ENCODE measurements at places on chromosomes 3 and 15.
A peak's percentile ranks its signal among the peaks of the same experiment; 100 is the strongest.

DNA sequence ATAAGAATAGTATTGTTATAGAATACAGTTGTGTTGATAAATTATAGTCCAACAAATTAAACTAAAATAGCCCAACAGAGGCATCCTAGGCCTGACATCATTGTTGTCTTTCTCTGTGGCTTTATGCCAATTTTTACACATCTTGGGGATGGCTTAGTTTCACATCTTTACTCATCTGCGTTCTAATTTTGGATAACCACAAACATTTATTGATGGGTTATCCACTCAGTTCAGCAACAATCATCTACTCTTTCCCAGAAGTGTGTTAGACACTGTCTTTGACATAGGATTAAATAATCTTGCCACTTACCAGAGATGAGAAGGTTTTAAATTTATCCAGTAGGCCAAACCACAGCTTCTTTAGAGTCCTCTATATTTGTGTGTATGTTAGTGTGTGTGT lies 120.8 kb upstream of the PHLDB2 start:
- DNase-seq: no peak

DNA sequence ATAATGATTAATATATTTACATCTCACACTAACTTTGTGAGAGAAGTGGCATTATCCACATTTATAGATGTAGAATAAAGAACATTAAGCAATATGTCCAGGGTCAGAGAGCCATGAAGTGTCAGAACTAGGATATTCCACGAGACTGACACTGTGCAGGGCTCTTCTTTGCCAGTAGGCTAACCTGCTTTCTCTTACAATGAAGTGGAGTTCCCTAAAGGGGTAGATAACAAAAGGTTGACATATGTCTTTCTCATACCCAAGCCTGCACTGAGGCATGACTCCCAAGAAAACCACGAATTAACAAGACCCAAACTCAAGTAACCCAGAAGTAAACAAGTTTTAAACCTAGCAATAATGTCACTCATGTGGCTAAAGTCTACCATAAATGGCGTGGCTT lies 191.5 kb upstream of the SLC2A2 start:
- DNase-seq: no peak

GRCh38 chr15:40256638-40257235 lies 17.9 kb downstream of the PAK6 start:
- DNase-seq: no peak

DNA sequence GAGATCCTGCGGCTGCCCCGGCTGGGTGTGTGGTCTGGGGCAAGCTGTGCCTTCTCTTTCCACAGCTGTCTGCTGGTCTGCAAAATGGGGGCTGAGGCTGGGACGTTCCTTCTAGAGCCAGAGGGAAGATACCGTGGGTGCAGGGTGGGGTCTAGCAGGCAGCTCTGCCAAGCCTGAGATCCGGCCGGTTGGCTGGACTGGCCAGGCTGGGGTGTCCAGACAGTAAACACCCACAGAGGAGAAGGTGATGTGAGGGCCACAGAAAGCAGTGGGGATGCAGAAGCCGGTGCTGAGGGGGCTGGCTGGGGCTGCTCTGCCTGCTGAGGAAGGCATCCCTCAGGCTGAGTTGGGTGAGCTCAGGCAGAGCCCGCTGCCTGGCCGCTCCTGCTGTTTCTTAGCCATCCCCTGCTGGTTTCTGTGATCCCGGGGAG lies 46.1 kb downstream of the FBLN2 start:
- no peak for DNase-seq

DNA sequence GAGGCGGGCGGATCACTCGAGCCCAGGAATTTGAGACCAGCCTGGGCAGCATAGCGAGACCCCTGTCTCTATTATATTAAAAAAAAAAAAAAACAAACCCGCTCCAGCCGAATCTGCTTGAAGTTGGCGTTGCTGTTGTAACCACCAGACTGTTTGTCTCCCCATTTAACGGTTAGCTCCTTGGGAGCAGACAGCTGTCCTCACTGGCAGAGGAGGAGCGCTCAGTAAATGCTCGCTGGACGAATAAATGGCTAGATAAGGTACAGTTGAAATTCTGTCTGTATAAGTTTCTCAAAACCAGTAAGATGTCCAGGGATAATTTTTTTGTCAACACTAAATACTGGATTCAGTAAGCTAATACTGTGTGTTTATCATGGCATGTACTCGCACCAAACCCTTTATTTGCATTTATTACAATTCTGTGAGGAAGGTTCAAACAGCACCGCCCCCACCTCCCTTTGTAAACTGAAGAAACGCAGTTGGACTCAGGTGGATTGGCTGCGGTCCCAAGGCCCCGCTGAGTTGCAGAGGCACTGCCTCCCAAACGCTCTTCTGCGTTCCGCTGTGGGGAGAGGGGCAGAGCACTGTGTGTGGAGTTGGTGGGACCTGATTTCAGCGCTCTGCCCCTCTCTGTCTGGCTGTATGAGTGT lies 1.1 kb downstream of the RCCD1 start:
- DNase-seq: no peak

GRCh38 chr3:133706033-133706432 lies 40.2 kb upstream of the TF start:
- DNase-seq: no peak

DNA sequence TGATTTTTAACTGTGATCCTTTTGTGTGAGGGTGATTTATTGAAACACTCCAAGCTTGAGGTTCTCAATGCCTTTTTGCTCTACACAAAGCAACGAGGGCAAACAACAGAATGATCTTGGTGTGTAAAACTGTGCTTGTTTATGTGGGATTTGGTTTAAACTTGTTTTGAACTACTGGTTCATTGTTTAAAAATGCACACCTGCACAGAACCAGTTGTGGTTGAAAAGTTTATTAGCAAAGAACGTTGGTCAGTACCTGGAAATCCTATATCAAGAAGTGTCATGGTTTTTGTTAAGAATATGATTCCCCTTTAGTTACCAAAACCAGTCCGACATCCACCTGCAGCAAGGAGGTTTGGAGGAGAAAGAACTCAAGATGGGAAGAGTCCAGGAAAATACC lies 239.4 kb downstream of the WNT5A start:
- peak; percentile 59 for DNase-seq

- DNase-seq: no peak
Observed at GRCh38 chr3:52786330-52787215, 8.0 kb upstream of the ITIH3 start.

DNA sequence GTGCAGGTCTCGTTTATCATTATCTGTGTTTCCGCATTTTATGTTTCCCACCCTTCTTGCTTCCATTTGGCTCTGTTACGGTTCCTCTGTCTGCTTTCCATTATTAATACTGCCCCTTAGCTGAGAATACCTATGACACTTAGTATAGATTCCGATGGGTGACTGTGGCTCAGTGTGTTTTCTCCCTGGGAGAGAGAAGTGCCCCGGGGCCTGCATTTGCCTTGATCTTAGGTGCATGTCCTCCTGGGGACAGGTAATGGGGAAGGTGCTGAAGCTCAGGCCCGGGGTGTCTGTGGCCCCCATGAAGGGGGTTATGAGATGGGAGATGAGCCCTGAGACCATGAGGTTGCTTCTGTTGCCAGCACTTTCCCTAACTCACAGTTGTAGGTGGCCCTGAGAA lies 43.4 kb upstream of the PCSK6 start:
- DNase-seq: no peak

DNA sequence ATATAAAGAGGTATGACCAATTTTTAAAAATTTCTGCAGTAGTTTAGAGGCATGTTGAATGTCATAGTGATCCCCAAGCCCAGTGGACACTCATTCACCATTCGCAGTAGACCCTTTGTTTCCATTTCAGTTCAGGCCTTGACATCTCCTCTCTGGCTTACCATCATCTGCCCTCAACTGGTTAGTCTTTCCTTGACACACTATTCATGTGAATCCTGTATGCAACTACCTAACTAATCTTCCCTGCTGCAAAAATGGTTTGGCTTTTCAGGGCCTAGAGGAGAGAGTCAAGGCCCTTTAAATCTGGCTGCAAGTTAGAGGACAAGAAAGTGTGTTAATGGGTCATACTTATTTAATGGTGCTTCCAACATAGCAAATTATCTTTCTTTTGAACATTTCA lies 10.9 kb downstream of the APH1B start:
- no peak for DNase-seq

- no peak for DNase-seq
Observed at GRCh38 chr3:53809764-53810400, 36.3 kb downstream of the CHDH start.

GRCh38 chr3:121531269-121531668 lies 14.5 kb downstream of the POLQ start:
- DNase-seq: no peak

DNA sequence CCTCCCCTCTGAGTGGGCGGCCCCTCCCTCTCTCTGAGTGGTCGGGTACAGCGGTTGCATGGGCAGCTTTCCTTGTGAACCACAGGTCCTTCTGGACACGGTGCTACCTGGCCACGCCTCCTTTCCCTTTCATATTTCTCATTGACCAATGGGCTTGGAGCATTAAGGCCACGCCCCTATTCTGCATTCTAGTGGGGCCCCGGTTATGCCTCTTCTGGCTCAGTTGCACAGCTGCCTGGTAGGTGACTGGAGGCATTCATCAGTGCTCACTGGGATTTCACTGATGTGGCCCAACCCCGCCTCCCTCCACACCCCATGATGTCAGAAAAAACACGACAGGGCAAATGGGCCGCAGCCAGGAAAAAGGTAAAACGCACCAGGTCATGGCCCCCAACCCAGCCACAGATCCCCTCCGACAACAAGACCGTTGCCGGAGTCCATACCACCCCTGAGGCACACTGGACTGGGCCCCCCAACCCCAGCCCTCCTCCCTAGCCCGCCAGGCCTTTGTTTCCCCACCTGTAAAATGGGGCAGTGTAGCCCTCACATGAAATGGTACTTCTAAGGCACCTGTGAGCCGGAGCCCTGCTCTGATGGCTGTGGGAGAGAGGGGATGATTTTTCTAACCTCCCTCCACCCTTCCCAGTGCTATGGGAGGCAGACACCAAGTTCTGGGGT lies 26.3 kb downstream of the NGRN start:
- DNase-seq: no peak

GRCh38 chr3:8768364-8769087 lies 887 bp downstream of the OXTR start:
- no peak for DNase-seq

GRCh38 chr3:172616031-172616461 lies 92.8 kb upstream of the TNFSF10 start:
- peak; percentile 25 for DNase-seq

DNA sequence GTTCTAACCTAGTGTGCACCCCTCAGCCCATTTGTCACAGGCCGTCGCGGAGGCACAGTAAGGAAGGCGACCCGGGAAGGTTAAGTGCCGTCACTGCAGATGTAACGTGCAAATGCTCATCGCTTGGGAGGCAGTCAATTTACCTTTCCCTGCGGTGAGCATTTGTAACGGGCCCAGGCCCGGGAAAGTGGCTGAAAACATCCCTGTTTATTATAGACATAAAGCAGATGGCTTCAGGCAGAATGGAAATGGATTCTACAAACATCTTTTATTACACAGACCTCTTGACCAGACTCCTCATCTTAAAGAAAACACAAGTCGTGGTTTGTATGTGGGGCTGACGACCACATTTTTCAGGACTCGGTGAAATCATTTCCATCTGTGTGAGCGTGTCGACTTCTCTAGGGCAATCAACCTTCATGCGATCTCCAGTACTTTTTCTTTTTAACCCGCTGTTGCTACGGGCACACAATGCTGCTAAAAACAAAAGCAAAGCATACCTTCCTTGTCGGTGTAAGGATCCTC lies 43.6 kb downstream of the NMNAT3 start:
- peak; percentile 46 for DNase-seq

GRCh38 chr3:76049776-76050175 lies 264.4 kb upstream of the ZNF717 start:
- DNase-seq: no peak

DNA sequence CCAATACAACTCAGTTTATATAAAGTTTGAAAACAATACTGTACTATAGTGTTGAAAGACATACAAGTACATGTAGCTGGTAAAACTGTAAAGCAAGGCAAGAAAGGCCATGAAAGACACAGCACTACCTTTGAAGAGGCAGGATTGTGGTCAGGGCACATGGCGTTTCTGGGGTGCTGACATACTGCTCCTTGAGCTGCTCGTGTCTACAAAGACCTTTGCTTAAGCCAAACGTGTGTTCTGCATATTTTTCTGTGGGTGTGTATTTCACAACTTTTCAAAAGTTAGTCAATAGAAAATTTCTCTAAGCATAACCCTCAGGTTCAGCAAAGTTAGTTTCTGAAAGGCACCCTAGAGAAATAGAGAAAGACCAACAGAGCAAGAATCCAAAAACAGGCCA lies 14.1 kb upstream of the TOPAZ1 start:
- no peak for DNase-seq

DNA sequence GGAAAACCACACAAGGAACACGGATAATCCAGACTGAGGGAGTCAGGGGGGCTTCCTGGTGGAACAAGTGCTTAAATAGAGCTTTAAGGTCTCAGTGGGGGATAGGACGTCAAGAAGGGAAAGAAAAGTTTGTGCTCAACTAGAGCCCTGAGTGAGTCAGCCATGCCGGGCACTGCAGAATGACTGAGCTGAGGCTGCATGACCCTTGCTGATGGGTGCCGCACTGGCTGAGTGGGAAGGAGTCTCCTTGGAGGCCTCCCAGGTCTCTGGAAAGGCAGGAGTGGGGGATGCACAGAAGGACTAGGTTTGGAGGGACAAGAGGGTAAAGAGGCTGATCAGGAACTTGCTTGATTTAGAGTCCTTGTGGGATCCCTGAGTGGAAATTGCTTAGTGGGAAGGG lies 150.3 kb downstream of the RPLP1 start:
- DNase-seq: peak; percentile 36

DNA sequence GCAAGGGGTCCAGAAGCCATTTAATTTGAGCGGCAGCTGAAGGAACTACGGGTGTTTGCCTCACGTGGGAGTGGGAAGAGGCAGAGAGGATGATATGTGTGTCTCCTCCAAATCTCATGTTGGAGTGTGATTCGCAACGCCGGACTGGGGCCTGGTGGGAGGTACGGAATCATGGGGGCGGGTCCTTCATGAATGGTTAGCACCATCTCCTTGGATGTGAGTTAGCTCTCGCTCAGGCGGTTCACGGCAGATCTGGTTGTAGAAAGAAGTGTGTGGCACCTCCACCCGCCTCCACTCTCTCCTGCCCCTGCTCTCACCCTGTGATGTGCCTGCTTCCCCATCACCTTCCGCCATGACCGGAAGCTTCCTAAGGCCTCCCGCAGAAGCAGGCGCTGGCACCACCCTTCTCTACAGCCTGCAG lies 25.4 kb downstream of the XXYLT1 start:
- DNase-seq: no peak

GRCh38 chr3:45462522-45463265 lies 74.3 kb downstream of the LARS2 start:
- DNase-seq: peak; percentile 65

DNA sequence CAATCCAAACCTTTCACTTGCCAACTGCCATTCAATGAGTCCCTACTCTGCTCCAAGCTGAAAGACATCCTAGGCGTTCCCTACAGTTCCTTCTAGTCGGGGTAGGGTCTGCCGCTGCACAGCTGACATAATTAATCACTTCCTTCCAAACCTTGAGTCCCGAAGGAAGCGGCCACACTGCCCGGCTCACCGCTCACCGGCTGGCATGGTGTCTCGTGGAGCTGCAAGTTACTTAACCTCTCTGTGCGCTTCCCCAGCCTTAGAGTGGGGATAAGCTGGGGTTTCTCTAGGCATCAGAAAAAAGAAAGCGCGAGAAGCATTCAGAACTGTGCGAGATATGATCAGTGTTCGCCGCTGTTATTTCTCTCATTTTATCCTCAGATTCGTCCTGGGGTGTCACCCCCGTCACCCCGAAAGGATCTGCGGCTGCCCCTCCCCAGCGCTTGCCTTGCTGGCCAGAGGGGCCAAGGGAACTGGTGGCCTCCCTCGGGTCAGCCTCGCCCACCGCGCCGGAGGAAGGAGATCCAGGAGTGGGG lies 748 bp downstream of the MRPS25 start:
- peak; percentile 24 for DNase-seq
